ENCODE measurements at places on chromosomes 5 and 9. TPM values are rescaled to one million over a fixed set of nuclear protein-coding genes. Genes with fewer than 3 reads are reported as not detected.

- no peak for DNase-seq
These were observed 2.4 kb downstream of the PIP5KL1 start for GRCh38 chr9:127927988-127928675.

LIFR gene
- total RNA-seq = 18.9 TPM

SPAG8 gene
- 0.37 TPM for total RNA-seq

DNA sequence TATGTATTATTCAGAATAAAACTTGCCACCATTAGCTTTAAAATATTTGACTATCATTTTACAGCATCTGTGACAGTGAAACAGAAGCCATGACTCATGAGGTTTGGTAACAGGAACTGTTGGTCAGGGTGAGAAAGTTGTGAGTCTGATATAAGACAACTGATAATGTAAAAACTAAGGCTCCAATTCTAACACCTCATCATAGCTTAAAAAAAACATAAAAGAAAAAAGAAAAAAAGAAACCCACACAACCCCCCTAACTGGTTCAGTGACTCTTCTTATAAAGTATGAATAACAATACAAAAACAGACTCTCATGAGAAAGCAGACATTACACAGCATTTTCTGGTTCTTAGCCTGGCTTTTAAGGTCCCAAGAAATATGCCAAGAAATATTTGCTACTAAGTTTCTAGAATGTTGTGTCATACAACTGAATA, 85.8 kb downstream of the MRPS27 start:
- DNase-seq = no peak

GRCh38 chr5:88364991-88365390, 96.3 kb upstream of the TMEM161B start:
- DNase-seq = no peak

DNA sequence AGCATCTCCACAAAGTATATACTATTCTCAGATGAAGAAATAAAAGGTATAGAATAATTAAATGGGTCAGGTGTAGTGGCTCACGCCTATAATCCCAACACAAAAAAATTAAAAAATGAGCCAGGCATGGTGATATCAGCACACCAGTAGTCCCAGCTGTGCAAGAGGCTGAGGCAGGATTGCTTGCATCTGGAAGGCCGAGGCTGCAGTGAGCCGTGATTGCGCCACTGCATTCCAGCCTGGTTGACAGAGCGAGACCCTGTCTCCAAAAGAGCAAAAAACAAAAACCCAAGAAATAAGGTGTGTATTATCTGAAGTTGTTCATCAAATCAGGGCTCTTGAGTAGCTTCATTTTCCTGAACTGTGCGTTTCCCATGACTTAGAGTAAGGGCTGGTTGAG, 83.2 kb upstream of the MYO10 start:
- no peak for DNase-seq

- DNase-seq = peak; percentile 20
These were observed 208.7 kb downstream of the GADD45G start for GRCh38 chr9:89813482-89813881.

DNA sequence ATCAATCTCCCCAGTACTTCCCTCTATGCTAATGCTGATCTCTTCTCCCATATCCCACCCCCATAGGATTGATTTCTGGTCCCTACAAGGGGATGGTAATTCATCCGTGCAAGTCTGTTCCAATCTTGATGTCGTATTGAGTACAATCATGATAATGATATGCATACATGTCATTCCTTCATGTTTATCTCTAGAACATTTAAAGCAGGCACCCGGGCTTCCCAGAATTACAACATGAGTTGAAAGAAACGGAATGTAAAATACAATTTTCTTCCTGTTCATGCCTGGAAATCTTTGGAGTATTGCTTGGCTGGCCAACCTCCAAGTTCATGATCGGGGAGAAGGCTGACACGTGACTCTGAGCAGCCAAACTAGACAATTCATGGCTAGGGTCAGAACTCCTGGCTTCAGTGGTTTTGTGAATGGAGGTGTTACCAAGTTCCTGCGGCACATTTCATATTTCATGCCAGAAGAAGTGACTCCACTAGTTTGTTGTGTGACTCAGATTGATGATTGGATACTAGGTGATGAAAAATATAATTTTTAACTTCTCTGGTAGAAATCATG, 66.6 kb downstream of the C9orf152 start:
- DNase-seq = no peak

C8G gene
- total RNA-seq = not detected
